Activated CD4-positive, CD25-positive, alpha-beta regulatory T cell treated with anti-CD3 and anti-CD28 coated beads, Interleukin-2, amount 50 U/mL, for 16 hours (primary cell): ENCODE measurements at places on chromosomes 5 and 9.

GRCh38 chr5:75601996-75602395, 9.3 kb upstream of the ANKDD1B start:
- DNase-seq, result no peak

- DNase-seq, result no peak
Observed at GRCh38 chr5:107766972-107767371, 96.2 kb upstream of the EFNA5 start.

GRCh38 chr5:178793151-178793550, 62.7 kb upstream of the ZNF354A start:
- DNase-seq, result no peak

DNA sequence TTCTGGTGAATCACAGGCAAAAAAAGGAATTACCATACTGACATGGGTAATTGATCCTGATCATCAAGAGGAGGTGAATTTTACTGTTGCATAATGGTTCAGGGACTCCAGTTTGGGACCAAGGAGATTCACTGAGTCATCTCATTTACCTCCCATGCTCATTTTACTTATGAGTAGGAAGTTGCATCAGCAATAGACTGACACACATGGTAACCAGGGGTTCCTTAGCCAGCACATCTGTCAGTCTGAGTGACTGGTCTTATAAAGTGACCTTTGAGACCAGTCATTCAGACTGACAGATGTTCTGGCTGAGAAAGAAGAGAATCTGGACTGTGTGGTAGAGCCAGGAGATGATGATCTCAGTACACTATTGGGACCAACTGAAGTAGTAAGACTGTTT, 384.6 kb upstream of the CD180 start:
- DNase-seq, result no peak
